NCI-H774 (cell line): ENCODE measurements at places on chromosomes 11 and 22.

GRCh38 chr11:8415195-8415594 lies 151.5 kb upstream of the LMO1 start:
- DNase-seq, result no peak

GRCh38 chr11:61702701-61703312 lies 22.6 kb downstream of the DAGLA start:
- no peak for DNase-seq

DNA sequence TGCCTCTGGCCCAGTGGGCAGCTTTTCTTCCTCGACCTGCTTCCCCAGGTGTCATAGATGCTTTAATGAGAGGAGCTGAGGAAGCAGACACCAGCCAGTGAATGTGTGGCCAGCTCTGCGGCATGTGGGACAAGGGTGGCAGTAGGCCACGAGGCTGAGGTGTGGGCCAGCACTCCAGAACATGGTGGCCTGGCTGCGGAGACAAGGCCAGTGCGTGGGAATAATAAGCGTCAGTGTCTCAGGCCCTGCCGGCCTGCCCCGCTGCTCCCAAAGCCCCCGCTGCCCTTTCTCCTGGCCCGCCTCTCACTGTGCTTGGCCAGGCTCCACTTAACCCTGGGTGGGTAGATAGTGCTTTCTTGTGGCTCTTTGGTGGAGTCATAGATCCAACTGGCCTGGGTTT lies 2.1 kb downstream of the MAPK8IP1 start:
- no peak for DNase-seq

GRCh38 chr11:63639199-63639832 lies 25.1 kb upstream of the PLAAT3 start:
- no peak for DNase-seq

DNA sequence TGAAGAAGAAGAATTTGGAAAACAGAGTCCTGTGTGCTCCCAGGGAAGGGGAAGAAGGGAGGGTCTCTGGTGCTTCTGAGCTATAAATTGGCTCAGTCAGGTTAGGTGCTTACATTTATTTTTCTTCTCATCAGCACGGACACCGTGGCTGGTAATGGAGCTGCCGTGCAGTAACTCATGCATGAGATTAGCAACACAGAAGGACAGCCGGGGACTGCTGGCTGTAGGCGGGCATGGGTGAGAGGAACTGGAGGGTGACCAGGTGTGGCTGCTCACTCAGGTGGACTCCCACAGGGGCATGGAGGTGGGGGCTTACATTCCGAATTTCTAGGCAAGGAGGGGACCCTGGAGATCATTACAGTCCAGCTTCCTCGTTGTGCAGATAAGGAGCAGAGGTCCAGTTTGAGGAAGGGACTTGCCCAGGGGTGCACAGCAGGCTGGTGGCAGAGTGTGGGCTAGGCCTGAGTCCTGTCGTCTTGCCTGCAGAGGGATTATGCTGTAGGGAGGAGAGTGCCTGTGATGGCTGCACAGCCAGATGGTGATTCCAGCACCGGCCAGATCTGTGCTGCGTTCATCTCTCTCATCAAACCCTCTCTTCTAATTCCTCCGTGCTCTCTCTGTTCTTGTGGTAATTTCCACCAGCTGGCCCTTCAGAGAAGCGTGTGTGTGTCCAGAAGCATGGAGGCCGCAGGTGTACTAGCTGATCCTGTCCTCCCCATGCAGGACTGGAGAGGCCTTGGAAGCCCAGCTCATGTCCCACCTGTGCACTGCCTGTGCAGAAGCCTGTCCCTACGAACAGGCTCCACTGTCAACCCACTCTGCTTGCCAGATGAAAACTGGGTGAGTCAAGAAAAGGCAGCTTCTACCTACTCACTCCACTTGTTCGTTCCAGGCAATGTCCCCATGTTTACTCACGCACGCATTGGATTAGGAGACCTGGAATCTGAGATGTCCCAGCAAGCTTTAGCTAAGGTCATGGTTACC lies 78.9 kb downstream of the NTM start:
- no peak for DNase-seq

GRCh38 chr11:76785513-76785912 lies 2.4 kb downstream of the TSKU start:
- DNase-seq, result no peak
